ENCODE measurements at places on chromosomes 16 and 17.

DNA sequence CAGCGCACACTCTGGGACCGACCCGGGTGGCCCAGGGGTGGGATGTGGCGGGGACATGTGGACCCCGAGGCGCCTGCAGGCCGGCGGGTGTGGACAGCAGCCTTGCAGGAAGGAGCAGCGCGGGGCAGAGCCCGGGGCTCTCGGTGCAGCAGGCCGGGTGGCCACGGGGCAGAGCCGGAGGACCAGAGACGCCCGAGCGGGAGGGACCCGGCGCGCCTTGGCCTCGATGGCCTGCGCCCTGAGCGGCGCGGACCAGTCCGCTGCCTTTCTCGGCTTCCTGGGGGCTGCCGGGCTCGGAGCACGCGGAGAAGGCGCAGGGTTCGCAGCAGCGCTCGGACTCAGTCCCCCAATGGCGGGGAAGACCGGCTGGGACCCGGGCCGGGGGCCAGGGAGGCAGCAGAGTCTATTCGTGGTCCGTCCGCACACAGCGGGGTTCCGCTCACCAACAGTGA lies 43.4 kb downstream of the OSBPL7 start:
- DNase-seq = no peak

DNA sequence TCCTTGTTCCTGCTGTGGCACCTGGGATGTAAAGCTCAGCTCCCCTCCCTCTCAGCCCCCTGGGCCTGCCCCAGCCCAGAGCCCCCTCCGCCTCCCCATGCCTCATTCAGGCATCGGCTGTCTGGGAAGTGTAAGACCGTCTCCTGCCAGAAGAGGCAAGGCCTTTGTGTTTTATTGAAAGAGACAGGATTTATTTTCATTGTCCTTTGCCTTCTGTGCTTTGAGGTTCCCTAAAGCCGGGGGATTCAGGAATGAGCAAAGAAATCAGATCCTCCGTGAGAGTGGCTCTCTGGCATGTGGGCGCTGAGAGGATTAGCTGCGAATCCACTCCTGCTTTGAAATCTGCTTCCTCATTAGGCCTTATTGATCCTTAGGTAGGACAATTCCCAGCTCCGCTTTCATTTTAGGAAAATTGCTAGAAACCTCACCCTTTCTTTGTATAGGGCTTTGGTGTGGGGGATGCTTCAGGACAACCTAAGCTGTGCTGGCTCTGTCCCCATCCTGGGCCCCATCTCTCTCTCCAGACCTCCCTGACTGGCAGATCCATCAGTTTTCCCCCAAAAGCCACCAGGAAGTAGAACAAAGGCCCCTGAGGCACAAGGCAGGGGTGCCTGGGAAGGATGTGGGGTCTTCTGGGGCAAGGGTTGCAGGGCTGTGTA lies 211.5 kb upstream of the TNRC6C start:
- no peak for DNase-seq

- no peak for DNase-seq
Observed at GRCh38 chr17:81125573-81126081, 39.7 kb upstream of the PVALEF start.

DNA sequence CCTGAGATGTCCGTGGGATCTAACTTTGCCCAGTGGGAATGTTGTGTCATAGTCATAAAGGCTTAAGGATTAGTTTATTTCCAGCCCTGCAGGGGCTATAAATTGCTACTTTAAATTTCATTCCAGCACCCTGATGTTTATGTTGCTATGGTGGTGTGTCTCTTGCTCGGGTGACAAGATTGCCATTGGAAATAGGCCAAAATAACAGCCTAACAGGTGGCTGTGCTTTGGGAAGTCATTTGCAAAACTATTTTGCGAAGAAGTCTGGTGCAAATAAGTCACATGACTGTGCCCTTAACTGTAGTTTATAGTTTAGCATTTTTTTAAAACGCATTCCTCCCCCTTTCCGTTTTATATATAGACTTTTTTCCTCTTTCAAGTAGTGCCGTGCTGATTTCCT lies 23.1 kb downstream of the PITPNC1 start:
- DNase-seq = no peak

GRCh38 chr17:45118691-45119090 lies 13.6 kb downstream of the PLCD3 start:
- DNase-seq = no peak

GRCh38 chr17:76560877-76561221 lies 21.0 kb downstream of the PRCD start:
- DNase-seq = no peak

DNA sequence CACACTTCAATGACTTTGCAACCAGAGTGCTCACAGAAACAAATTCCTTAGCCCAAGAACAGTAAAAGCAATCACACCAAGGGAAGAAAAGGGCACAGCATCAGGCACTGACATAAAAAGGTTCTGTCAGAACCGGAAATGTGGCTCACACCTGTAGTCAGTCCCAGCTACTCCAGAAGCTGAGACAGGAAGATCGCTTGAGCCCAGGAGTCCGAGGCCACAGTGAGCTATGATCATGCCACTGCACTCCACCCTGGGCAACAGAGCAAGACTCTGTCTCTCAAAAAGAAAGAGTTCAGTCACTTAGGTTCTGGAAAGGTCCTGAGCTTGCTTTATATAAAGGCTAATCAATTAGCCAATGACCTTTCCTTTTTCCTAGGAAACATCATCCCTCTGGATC lies 22.7 kb downstream of the YWHAE start:
- no peak for DNase-seq

GRCh38 chr17:45307290-45308015 lies 9.4 kb downstream of the MAP3K14 start:
- DNase-seq = no peak

DNA sequence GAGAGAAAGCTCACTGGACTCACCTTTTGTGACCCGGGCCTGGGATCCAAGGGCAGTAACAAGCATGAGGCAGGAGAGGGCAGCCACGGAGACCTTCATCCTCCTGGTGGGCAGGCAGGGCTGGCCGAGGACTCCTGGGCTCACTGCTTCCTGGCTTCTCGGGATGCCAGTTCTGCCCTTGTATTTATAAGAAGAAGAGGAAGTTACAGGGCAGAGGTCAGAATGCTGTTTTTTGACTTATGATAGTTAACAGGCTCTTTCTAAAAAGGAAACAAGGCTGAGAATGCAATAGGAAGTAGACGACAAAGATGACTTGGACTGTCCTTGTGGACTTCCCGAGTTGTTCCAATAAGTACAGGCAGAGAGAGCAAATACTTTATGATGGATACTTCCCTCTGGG lies at the start of gene CCL23:
CCL23 (minus strand) TSS at position 174 of the 400 bp plus-strand sequence; CDS start at position 99, 75 bp downstream.
- DNase-seq = no peak

GRCh38 chr17:82468692-82469091 lies 10.2 kb downstream of the NARF start:
- DNase-seq = no peak

DNA sequence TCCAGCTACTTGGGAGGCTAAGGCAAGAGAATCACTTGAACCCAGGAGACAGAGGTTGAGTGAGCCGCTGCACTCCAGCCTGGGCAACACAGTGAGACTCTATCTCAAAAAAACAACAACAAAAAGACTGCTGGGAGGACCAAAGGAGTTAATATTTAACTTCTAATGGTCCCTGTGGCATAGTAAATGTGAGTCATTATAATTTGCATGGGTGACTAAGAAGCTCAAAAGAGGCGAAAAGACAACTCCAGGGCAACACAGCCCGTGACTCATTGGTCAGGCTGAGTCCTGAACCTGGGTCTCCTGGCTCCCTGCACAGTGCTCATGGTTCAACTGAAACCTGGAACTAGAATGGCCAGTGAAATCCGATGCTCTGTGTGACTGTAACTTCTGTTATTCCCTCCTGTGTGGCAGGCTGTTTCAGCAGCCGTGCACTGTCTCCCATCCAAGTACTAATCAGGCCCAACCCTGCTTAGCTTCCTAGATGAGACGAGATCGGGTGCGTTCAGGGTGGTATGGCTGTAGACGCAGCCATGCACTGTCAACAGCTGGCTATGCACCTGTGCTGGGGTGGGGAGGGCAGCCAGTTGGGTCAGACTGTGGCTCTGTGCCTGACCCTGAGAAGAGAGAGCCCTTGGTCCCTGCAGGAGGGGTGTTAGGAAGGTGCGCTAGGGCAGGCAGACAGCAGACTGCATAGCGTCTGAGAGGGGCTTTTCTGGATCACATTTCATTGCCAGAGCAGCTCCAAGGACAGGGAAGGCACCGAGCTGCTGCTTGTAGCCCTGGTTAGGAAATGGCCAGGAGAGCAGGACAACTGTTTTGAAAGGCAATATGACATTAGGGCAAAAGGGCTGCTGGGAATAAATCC lies 14.5 kb upstream of the GPRC5C start:
- DNase-seq = peak; percentile 48

GRCh38 chr17:9628509-9628908 lies 16.8 kb upstream of the USP43 start:
- no peak for DNase-seq

DNA sequence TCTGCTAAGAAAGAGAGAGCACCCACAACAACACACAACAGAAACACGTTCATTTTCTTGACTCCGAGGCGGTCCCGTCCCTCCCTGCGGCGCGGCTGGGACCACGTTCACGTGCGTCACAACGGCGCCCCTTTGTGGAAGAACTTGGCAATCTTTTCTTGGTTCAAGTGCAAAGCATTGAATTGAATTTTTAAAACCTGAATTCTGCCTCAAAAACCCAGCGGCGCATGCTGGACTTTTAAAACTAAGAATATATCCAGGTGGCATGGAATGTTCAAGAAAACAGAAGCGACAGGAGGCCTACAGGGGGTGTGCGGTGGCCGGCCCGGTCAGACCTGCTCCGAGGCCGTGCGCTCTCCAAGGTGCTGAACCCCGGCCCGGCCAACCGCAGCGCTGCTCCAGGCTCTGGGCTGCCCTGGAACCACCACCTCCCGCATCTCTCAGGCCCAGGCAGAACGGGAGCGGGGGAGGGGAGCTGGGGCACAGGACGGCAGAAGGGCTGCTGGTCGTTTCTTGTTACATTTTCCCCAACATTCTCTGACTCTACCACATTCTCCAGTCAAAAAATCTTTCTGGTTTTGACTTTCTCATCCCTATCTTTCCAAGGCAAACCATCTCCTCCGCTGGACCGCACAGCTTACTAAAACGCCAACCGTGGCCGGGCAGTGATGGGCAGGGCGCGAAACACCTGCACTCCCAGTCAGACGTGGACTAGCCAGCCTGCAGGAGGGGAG lies 3.4 kb upstream of the HEXD start:
- DNase-seq = peak; percentile 86

GRCh38 chr17:68319410-68320162 lies 28.3 kb downstream of the ARSG start:
- peak; percentile 82 for DNase-seq

GRCh38 chr16:11494433-11494832 lies 92.3 kb downstream of the LITAF start:
- DNase-seq = peak; percentile 51

GRCh38 chr16:81778861-81779535 lies at the start of gene PLCG2:
PLCG2 (plus strand) TSS chr16:81779291; CDS start chr16:81785990, 6,699 bp downstream.
- peak; percentile 57 for DNase-seq

- peak; percentile 72 for DNase-seq
Observed at GRCh38 chr17:18980682-18981334, 23.8 kb downstream of the FAM83G start.

- DNase-seq = no peak
Observed at GRCh38 chr16:67858500-67858899, 11.0 kb upstream of the CENPT start.

GRCh38 chr16:9787717-9788116 lies 394.5 kb downstream of the GRIN2A start:
- peak; percentile 53 for DNase-seq

DNA sequence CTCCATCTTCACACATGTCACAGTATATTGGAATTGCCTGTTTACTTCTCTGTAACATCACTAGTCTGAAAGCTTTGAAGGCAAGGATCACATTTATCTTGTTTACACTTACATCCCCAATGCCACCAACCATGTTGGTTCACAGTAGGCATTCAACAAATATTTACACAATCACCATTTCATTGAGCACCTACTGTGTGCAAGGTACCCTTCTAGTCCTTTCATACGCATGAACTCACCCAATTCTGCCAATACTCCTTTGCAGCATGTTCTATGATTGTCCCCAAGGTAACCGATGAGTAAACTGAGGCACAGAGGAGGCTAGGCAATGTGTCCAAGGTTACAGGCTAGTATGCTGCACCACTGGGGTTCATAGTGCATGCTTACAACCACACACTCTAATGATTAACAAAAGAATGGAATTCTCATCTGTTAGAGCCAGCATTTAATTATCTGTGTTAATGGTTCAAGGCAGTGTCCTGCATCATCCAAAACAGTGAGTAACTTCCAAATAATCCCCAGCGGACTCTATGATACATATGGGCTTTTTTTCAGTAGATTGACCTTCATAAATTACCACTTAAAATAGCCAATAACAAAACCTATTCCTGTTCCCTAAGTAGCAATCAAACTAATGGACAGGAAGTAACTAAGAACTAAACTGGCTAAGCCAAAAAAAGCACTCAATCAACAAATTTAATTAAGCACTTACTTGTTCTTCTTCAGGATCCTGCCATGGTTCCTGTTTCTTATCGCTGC lies 364.5 kb upstream of the XYLT1 start:
- no peak for DNase-seq

GRCh38 chr16:66364117-66364958 lies 2.2 kb upstream of the CDH5 start:
- DNase-seq = peak; percentile 51

- no peak for DNase-seq
Observed at GRCh38 chr17:12230481-12231354, 210.0 kb downstream of the MAP2K4 start.
